ENCODE measurements at places on chromosomes 3 and 15. TPM values are rescaled to one million over a fixed set of nuclear protein-coding genes. Genes with fewer than 3 reads are reported as not detected.

Gene ZNF80
- polyA plus RNA-seq = not detected

Gene LMCD1
- 347 TPM for polyA plus RNA-seq

Gene ROBO2
- polyA plus RNA-seq = 0.13 TPM

Gene PFKFB4
- polyA plus RNA-seq = 5.6 TPM

Gene PARP3
- polyA plus RNA-seq = 35.0 TPM

Gene ADAMTS7
- polyA plus RNA-seq = 3.9 TPM

Gene PPARG
- 5.1 TPM for polyA plus RNA-seq

Gene DNASE1L3
- polyA plus RNA-seq = 1.4 TPM

Gene SAXO2
- polyA plus RNA-seq = 2.5 TPM

Gene WNT7A
- polyA plus RNA-seq = not detected

Gene HIGD2B
- polyA plus RNA-seq = not detected

Gene FANCI
- polyA plus RNA-seq = 1.3 TPM

Gene IL12A
- 0.15 TPM for polyA plus RNA-seq

Gene TRPM1
- polyA plus RNA-seq = not detected

Gene SSUH2
- 15.7 TPM for polyA plus RNA-seq

Gene PDCD6IP
- polyA plus RNA-seq = 54.0 TPM

Gene ACKR2
- polyA plus RNA-seq = not detected
